ENCODE measurements at places on chromosomes 5 and 9.

- DNase-seq: no peak
Observed at GRCh38 chr9:87712801-87713277, 13.1 kb upstream of the CTSL start.

- no peak for DNase-seq
Observed at GRCh38 chr9:136018257-136019031, 57.3 kb upstream of the UBAC1 start.

DNA sequence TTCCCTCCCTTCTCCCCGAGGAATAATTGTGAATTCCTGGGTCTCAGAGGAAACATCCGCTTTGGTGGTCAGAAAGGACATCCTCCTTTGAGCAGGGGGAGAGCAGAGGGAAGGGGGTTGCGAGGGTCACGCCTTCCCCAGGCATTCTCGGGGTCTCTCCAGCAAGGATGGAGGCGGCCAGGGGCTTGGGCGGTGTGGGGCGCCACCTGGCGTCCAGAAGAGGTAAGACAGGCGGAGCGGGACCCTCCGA lies 129.1 kb downstream of the KCNIP1 start:
- peak; percentile 34 for DNase-seq

DNA sequence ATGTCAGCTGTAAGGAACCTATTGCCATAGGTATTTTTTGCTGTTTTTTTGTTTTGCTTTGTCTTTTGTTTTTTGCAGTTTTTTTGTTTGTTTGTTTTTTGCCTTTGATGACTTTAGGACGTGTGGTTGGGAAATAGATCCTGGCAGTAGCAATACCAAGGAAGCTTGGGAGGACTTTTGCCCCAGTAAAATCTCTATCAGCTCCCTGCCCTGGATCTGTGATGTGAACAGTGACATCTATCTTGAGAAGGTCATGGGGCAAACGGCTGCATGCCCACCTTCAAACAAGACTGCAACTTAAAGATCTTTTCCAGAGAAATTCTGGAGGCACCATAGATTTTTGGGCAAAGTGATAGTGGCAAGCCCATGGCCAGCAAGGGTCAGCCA lies 5.4 kb upstream of the ADRA1B start:
- no peak for DNase-seq

GRCh38 chr9:91953718-91954117 lies 3.7 kb upstream of the ROR2 start:
- no peak for DNase-seq

DNA sequence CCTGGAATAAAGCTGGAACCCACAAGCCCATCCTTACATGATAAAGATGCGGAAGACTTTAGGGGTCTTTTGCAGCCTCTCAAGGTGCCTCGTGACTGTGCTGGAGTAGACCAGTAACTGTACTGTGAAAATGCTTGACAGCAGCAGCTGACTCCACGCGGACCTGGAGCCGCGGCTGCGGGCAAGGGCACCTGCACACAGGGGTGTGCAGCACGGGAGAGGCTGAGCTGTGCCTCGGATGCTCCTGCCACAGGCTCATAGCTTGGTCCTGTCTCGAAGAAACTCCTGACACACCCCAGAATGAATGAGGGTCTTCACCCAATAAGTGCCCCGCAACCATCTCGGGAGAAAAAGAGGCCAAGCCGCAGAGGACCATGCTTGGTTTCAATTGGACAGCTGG lies 40.3 kb upstream of the CEP72 start:
- no peak for DNase-seq

DNA sequence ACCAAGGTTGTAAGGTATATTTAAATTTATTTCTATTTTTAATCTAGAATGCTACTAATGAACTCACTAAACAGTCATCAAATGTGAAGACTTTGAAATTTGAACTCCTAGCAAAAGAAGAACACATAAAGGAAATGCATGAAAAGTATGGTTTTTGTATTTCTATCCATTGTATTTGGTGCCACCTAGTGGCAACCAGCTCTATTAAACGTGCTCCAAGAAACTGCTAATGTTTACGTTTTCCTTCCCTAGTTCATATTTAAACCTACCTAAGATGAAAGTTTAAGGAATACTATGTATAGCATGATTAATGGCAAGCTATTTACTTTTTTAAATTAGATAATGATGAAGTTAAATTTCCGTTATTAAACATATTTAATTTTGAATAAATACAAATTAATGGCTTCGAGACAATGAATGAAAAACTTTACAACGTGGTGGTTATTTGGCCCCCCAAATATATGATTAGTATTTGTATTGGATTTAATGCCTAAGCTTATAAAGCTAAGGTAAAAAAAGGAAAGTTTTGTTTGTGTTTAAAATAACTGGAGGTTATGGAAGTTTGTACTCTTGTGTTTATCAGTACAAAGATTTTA lies 115.9 kb upstream of the SH3GL2 start:
- DNase-seq: no peak

DNA sequence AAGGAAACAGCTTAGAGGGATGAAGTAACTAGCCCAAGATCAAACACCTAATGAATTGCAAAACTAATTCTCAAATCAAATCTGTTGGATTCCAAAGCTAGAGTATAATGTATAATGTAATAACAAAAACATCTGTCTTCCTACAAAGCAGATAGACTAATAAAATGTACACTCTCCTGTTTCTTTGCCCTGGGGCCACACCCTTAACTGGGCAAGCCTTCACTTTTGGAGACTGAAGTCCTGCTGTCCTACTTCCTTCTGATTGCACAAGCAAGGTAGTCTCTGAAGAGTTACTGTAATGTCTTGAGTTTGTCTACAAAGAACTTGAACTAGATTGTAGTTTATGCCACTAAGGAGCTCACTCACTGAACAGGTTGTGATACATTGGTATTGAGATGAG lies 2.5 kb downstream of the TTC1 start:
- DNase-seq: no peak

DNA sequence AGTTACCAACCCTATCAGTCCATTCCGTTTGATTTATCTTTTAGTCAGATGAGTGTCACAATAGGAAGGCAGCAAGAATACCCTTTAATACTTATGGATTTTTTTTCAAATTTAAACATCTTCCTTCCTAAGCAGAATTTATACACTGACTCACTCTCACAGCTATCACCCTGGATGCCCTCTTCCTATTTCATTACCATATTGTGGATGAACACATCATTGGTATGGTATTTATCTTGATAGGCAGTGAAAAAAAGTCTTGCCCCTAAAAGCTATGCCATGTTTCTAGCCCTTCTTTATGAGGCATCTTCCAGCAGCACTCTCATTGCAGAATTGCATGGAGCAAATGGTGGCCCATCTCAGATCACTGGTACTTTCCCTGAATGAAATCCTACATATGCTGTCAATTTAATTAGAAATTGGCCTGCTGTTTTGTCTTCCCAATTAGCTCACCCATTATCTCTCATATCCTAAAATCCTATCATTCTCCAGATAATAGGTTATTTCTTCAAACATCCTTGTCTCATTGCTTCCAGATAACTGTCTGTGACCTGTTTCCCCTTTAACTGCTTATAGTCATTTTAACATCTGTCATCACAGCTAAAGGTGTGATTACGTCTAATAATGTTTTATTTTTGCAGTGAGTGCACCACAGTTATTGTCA lies 433.5 kb upstream of the POU5F2 start:
- no peak for DNase-seq

GRCh38 chr5:102758576-102758975 lies 3.5 kb downstream of the PAM start:
- DNase-seq: no peak

GRCh38 chr9:126507318-126508109 lies 106.2 kb upstream of the LMX1B start:
- no peak for DNase-seq

- no peak for DNase-seq
Observed at GRCh38 chr9:131126059-131126426, 657 bp downstream of the NUP214 start.

GRCh38 chr9:18890372-18890771 lies 142.6 kb downstream of the SAXO1 start:
- no peak for DNase-seq

- no peak for DNase-seq
Observed at GRCh38 chr5:77306531-77306930, 96.1 kb downstream of the PDE8B start.

DNA sequence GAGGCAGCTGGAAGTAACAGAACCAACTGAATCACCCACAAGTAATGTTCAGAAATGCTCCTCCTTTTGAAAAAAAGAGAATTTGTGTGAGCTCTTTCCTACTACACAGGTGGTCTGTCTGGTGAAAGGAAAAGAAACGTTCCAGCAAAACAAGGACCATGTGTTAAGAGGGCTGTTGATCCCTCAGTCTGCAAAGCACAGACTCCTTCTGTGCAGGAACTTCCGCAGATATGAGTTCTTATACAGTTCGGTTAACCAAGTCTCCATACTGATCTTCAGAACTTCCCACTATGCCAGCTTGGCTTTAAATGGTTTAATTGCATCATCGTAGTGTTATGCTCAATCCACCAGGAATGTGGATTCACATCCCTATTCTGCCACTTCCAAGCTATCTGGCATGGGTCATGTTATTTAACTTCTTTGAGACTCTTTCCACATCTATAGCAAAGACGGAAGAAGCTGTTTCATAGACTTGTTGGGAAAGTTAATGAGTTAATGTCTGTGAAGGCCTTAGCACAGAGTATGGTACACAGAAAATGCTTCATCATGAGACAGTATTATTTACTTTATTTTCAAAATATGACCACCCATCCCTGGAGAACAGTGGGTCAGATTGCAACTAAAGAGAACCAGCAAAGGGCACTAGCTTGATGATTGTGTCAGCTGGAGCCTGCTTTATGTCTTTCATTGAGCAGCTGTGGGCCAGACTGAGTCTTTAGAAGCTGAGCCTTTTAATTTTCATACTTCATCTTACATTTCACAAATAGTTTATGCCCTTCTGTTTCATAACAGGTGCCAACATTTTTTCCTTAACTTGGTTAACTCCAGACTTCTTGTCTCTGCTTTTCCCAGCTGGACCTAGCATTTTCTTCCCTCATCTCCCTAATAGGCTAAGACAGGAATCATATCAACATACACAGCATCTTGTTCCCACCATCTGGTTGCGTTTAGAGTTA lies 89.9 kb downstream of the MAMDC2 start:
- DNase-seq: no peak

DNA sequence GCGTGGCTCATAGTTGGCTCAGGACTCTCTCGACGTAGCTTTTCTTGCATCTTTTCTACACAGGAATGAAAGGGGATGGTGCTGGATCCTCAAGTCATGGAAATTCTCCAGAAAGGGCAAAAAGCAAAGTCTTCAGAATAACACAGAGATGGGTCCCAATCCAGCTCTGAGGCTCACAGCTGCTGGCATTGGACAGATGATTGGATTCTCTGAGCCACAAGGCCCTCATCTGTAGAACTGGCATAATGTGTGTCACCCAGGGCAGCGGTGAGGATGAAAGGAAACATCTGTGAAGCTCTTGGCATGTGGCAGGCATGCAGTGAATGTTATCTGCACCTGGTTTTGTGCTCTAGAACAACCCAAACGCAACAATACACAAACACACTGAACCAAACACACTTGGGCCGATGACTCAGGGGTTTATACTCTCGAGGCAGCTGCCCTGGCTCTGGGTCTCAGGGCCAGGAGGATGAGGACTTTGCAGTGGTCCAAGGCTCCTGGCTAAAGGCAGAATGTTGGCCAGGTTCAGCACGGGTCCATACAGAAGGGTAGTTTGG lies 64.0 kb upstream of the UBTD2 start:
- no peak for DNase-seq

- DNase-seq: no peak
Observed at GRCh38 chr9:138021251-138022056, 143.9 kb downstream of the CACNA1B start.

DNA sequence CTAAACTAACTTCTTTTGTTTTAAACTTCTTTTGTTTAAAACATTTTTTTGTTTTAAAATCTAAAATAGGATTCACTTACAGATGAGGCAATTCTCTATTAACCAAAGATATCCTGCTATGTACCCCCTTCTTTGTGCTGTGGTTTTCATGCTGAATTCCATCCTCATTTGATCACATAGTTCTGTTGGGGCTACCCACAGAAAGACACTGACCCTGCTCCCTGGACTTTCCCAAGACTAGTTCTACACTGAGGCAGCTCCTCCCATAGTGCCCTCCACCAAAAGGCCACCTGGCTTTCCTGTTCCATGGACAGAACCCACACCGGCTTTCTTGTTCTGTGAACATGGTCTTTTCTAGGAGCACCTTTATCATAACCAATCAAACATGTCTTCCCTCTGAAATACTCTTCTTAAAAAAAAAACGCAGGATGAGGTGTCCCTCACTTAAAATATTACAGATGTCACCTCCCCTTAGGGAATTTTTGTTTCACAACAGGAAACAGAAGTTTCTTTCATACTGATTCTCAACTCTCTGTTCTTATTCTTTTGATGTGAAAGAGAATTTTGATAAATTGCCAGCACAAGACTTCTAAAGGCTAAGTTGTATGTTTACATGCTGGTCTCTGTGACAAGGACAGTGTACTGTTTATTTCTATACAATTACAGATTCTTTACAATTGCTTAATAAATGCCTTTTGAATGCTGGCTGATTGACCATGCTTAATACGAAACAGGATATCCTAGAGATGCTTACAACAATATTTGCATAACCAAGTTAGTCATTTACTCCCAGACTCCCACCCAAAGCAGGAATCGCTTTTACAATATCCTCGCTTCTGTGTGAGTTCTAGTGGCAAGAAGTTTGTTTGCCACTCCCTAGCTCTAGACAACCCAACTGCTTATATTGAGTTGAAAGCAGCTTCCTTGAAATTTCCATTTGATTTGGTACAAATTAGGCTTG lies 300.4 kb downstream of the DTWD2 start:
- DNase-seq: no peak

DNA sequence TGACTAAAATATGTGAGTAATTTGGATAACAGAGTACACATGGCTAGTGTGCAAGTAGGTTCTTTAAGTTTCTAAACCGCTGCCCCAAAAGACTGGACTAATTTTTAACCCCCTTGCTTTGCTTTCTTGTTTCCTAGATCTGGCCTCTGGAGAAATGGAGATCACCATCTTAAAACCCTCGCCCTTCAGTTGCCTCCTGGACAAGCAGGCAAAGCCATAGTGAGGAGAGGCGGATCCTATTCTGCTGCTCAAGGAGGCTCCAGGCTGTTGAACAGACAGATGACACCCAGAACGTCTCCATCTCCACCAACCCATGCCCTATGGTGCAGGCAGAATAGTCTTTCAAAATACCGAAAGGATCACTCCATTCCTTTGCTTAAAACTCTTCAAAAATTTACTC lies 28.6 kb upstream of the ALDH1A1 start:
- DNase-seq: no peak

DNA sequence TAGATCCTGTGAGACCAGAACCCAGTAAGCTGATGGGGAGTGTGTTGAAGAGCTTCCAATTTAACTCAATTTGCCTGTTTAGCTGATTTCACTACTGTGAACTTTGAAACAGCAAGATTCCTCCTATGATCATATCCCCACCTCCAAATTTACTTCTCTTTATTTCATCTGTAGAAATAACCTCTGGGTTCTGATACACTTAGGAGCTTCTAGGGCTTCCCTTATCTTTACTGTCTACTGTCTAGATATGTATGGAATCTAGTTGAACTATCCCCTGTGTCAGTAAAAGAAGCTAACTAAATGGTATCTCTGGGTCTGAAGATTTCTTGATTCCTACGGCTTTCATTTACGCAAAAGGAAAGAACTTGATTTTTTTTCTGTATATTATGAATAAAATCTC lies 116.8 kb downstream of the GCNT1 start:
- no peak for DNase-seq

- DNase-seq: no peak
Observed at GRCh38 chr9:121895818-121896544, 197.1 kb downstream of the TTLL11 start.

GRCh38 chr9:92760494-92760893 lies 4.1 kb downstream of the BICD2 start:
- no peak for DNase-seq

Data from stimulated activated CD4-positive, alpha-beta T cell treated with anti-CD3 and anti-CD28 coated beads, Interleukin-4, amount 100 ng/mL, for 4 hours (primary cell).